ENCODE measurements at places on chromosomes 12 and 14.

GRCh38 chr12:97568336-97569180, 106.0 kb downstream of the RMST start:
- DNase-seq: no peak

GRCh38 chr12:58882826-58883225, 37.5 kb downstream of the LRIG3 start:
- no peak for DNase-seq

DNA sequence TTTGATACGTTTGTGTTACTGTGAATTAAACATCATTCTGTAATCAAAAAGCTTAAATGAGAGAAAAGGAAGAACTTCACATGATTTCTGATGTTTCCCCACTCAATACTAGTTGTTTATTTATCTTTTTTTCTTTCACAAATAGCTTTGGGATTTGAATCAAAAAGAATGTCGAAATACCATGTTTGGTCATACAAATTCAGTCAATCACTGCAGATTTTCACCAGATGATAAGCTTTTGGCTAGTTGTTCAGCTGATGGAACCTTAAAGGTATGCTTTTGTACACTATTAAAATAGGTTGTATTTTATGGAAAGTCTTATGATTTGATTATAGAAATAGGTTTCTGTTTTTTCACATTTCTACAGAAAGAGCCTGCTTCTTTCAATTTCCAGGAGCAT, 41.5 kb downstream of the APAF1 start:
- DNase-seq: no peak

GRCh38 chr12:16347391-16348298, at the start of gene MGST1:
MGST1 (plus strand) TSS chr12:16347645; CDS start chr12:16354253, 6,608 bp downstream.
- DNase-seq: no peak

DNA sequence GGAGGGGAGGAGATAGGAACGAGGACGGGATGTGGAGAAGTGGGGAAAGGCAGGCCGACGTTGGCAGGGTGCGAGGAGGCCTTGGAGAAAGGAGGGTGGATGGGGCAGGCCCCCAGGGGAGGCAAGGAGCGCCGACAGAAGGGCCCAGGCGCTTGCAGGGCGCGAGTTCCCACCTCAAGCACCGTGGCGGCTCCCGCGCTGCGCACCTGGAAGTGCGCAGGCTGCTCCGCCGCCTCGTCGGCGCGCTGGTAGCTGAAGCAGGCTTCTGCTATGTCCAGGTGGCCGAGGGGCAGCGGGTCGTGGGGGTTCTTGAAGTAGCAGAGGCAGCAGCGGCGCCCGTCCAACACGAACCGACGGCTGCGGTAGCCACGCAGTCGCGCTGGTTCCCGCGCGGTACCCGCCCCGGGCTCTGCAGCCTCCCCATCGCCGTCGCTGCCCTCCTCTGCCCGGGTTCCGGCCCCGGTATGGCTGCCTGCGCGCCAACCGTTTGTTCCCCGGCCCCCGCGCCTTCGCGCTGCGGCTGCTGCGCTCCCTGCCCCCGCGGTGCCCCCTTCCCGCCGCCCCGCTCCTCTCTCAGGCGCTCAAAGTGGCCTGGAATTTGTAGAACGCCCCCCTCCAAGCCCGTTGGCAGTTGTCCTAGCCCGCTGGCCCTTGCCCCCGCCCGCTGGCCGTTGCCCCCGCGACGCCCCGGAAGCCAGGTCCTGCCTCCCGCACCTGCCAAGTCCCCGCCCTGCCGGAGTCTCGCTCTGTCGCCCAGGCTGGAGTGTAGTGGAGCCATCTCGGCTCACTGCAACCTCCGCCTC, 1.1 kb upstream of the ACTR6 start:
- peak; percentile 61 for DNase-seq

- DNase-seq: no peak
Measured at GRCh38 chr12:131167334-131167733, 213.6 kb downstream of the ADGRD1 start.

DNA sequence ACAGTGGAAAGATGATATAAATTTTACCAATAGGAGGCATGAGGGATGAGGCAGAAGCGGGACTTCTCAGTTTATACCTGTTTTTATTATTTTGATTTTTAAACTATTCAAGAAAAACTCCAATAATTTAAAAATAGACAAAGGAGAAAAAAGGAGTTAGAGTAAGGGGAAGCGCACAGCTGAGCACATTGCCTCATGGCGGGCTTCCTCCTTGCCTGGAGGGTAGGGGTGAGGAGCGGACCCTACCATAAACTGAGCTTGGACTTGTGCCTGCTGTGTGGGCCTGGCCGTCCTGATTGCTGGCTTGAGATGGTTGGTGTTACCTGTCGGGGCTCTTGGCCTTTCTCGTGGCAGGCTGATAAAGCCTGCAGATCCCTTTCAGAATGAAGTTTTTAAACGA, 15.1 kb upstream of the HIP1R start:
- no peak for DNase-seq

DNA sequence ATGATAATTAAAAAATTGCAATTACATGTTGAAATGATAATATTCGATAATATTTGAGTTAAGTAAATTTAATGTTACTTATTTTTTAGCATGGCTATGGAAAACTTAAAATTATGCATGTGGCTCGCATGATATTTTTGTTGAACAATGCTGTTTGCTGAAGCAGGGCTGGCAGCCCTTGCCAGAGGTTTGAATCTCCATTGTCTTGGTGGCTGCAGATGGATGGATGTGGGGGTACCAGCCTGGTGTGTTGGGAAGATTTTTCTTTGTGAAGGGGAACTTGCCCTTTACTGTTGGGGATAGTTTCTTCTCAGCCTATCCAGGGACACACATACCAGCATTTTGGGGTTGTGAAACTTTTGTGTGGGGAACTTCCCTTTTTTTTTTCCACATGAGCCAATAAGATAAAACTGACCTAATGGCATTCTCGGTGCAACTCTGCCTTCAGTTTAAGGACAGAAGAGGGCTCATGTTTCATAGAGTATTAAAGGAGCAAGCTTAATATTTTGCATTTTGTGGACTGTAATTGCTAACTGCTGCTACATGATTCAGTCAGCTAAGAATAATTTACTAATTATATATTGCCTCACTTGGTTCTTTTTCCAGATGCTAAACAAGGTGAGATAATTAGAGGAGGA, 8.8 kb downstream of the RASSF3 start:
- DNase-seq: no peak

- DNase-seq: peak; percentile 30
Measured at GRCh38 chr14:104827177-104828055, 26.5 kb downstream of the ZBTB42 start.
